RKO (cell line): ENCODE measurements at places on chromosomes 2 and 18.

GRCh38 chr2:171287036-171287571 lies 126.4 kb upstream of the TLK1 start:
- DNase-seq = no peak

GRCh38 chr2:233082222-233082930 lies 22.2 kb downstream of the INPP5D start:
- DNase-seq = no peak

DNA sequence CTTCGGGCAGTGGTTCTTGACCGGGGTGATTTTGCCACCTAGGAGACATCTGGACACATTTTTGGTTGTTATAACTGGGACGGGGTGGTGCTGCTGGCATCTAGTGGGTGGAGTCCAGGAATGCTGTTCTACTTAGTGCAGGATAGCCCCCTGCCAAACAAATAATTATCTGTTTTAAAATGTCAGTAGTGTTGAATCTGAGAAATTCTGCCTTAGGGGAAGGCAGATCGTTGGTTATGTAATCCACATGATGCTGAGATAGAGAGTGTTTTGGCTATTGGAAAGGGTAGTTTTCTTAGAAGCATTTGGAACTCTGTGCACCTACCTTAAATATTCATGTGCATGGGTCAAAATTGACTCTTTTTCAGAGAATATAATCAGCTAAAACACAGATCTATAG lies 199.0 kb downstream of the TPGS2 start:
- no peak for DNase-seq

GRCh38 chr18:61183798-61184197 lies 149.4 kb upstream of the CDH20 start:
- no peak for DNase-seq

- DNase-seq = peak; percentile 52
Observed at GRCh38 chr2:206353685-206354084, 79.2 kb downstream of the ZDBF2 start.

- DNase-seq = no peak
Observed at GRCh38 chr2:176122052-176122682, 352 bp upstream of the HOXD9 start.

- no peak for DNase-seq
Observed at GRCh38 chr2:192584976-192585375, 390.2 kb upstream of the TMEFF2 start.

DNA sequence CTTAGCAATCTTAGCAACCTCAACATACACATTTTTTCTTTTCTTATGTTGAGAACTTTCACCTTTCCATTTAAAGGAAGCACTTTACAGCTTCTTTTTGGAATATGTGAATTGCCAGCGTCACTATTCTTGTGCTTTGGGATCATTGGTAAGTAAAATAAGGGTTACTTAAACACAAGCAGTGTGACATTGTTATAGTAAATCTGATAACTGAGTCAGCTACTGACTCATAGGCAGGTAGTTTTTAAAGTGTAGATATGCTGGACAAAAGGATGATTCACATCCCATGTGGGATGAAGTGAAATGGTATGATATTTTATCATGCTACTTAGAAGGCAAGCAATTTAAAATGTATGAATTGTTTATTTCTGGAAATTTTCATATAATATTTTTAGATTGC lies 637.2 kb downstream of the DCDC2C start:
- DNase-seq = peak; percentile 27

DNA sequence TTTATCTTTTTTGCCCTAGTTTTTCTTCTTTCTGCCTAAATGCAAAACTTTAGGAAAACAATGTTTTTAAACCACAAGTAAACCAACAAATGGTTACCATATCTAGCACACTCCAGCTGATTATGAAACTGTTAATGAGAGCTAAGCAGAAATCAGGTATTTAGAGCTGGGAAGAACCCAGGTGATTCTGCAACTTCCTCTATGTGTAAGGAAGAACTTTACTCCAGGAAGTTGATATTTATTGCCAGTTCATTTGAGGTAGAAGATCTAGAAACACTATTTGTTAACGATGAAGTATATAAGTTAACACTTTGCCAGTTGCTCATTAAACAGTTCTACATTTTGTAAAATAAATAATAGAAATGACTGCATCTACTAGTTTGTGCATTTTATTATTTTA lies 409.7 kb downstream of the XIRP2 start:
- no peak for DNase-seq

GRCh38 chr2:221443645-221444044 lies 128.5 kb downstream of the EPHA4 start:
- no peak for DNase-seq

- DNase-seq = no peak
Observed at GRCh38 chr18:54094474-54094873, 130.0 kb downstream of the MBD2 start.

GRCh38 chr2:158796652-158797051 lies 1.5 kb downstream of the DAPL1 start:
- DNase-seq = no peak

GRCh38 chr2:41806286-41806685 lies 241.5 kb upstream of the PKDCC start:
- no peak for DNase-seq

- DNase-seq = no peak
Observed at GRCh38 chr2:98846041-98846440, 90.0 kb downstream of the CRACDL start.
